Heart right ventricle (tissue), 16 donors: ENCODE measurements at places on chromosomes 13 and 19. TPM values are rescaled to one million over a fixed set of nuclear protein-coding genes. Genes with fewer than 3 reads are reported as not detected.

DNA sequence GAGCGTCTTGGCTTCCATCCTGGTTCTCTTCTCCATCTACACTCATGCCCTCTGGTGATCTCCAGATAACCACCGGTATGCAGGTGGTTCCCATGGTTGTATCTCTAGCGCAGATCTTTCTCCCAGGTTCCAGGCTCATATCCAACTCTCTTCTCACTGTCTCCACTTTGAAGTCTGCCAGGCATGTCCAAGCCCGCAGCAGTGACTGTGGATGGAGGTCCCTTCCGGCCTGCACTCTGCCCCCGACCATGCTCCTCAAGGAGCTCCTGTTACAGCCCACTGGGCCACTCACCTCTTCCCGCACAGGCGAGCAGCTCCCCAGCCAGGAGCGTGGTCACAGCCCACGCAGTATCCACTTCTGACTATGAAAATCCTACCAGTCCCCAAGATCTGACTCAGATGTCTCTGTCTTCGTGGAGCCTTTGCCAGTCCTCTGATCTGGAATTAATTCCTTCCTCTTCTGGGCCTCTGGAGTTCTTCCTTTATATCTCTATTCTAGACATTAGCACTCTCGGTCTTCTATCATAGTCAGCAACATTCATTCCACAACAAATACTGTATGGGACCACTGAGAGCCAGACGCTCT is 100.2 kb downstream of the TEX26 start:
- no peak for DNase-seq
- no peaks in the 10 kb centered on the region for H3K4me1 ChIP-seq
- H3K4me3 ChIP-seq, result no peak overlapping the region
- no peaks in the 10 kb centered on the region for H3K27me3 ChIP-seq

DNA sequence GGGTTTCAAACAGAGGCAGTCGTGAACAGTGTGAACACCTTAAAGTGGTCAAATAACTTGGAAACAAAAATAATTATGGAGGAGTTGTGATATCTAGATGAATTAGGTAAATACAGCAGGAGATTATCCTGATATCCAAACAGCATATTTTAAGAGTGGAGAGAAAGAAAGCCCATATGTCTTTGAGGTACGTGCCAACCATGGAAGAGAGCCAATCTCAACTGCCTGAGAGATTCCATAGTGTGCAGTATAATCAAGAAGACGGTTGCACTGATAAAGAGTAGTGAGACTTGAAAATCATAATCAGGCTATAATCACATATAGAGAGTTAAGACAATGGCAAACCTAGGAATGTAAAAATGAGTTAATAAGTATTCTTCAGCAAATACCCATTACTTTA is 472.8 kb upstream of the SLITRK5 start:
- H3K4me3 ChIP-seq, result no peak overlapping the region
- H3K27me3 ChIP-seq, result no peaks in the 10 kb centered on the region
- H3K4me1 ChIP-seq, result no peaks in the 10 kb centered on the region
- H3K36me3 ChIP-seq, result no peaks in the 10 kb centered on the region
- no peak for DNase-seq

GRCh38 chr19:46571495-46571894 is 29.6 kb upstream of the CALM3 start:
- no peaks in the 10 kb centered on the region for H3K4me1 ChIP-seq
- no peak overlapping the region for H3K27ac ChIP-seq
- H3K36me3 ChIP-seq, result no peaks in the 10 kb centered on the region
- H3K4me3 ChIP-seq, result no peak overlapping the region

- H3K27me3 ChIP-seq, result peaks cover 85% of the 10 kb centered on the region
- no peaks in the 10 kb centered on the region for H3K36me3 ChIP-seq
- H3K4me1 ChIP-seq, result no peaks in the 10 kb centered on the region
- no peak overlapping the region for H3K27ac ChIP-seq
- DNase-seq, result no peak
Measured at GRCh38 chr13:112112534-112113276, 45.8 kb downstream of the SOX1 start.

GRCh38 chr13:62483774-62484173 is 1068.1 kb upstream of the PCDH20 start:
- H3K27ac ChIP-seq, result no peak overlapping the region
- DNase-seq, result no peak
- H3K36me3 ChIP-seq, result no peaks in the 10 kb centered on the region
- no peaks in the 10 kb centered on the region for H3K4me1 ChIP-seq

DNA sequence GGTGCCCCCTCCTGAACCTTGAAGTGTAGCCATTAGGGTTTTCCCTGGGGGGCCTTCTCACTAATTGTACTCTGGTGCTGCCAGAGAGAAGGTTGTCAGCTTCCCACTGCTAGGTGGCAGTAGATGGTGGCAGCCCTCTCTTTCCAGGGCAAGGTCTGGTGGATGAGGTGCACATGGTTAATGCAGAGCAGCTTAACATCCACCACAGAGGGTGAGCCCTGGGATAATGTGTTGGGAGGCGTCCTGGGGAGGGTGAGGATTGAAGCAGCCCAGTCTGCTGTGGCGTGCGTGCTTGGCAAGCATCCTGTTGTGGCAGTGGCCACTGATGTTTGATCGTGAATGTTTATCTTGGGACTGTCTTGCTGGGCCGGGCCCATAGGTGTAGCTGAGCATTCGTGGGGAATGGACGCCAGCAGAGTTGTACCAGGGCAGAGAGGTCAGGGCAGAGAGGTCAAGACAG is 5.8 kb downstream of the EGLN2 start:
- DNase-seq, result no peak
- H3K27ac ChIP-seq, result peak overlapping the region; percentile 94
- H3K36me3 ChIP-seq, result peaks cover 53% of the 10 kb centered on the region
- no peak overlapping the region for H3K4me3 ChIP-seq
- no peaks in the 10 kb centered on the region for H3K27me3 ChIP-seq

Gene IGFL3
- polyA plus RNA-seq, result not detected

Gene SPACA4
- not detected for polyA plus RNA-seq

DNA sequence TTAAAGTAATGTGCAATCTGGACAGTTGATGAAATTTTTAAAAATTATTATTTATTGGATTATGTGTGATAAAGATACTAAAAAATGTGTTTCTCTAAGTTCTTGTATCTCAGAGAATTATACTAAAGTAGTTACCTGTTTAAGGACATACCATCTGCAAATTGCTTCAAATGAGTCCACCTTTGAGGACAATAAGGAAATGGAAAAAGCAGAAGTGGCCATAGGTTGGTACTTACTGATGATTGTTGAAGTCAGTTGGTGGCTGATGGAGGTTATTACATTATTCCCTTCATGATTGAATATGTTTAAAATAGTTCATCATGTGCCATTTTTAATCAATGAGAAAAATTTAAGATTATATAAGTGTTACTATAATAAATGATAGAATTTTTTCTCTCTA is 367.0 kb downstream of the MYO16 start:
- H3K36me3 ChIP-seq, result no peaks in the 10 kb centered on the region
- H3K4me3 ChIP-seq, result no peak overlapping the region
- no peaks in the 10 kb centered on the region for H3K4me1 ChIP-seq
- DNase-seq, result no peak
- no peaks in the 10 kb centered on the region for H3K27me3 ChIP-seq
- no peak overlapping the region for H3K27ac ChIP-seq

Gene ZFP28
- polyA plus RNA-seq, result 4.1 TPM

Gene C19orf81
- polyA plus RNA-seq, result 1.8 TPM

DNA sequence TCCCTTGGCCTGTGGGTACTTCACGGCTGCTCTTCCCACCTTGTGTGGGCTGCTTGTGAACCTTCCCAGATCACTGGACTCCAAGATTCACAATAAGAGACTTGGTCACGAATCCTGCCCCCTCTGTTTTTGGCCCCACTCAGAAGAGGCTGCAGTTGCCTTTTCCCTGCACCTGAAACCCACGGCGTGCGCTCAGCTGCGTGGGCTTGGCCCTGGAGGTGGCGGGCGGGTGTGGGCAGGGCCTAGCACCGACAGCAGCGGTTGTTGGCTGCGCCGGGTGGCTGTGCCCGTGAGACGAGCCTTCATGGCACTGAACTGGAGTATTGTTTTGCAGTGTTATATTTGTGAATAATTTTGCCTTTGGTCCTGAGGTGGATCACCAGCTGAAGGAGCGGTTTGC is 33.8 kb downstream of the PLEKHJ1 start:
- H3K4me1 ChIP-seq, result no peaks in the 10 kb centered on the region
- no peak for DNase-seq
- H3K27me3 ChIP-seq, result no peaks in the 10 kb centered on the region

Gene FOXA3
- polyA plus RNA-seq, result not detected

GRCh38 chr13:72726726-72727416 is 558 bp downstream of the MZT1 start:
- peak overlapping the region; percentile 79 for H3K4me3 ChIP-seq
- H3K27me3 ChIP-seq, result no peaks in the 10 kb centered on the region
- peaks cover 27% of the 10 kb centered on the region for H3K4me1 ChIP-seq
- peaks cover 3% of the 10 kb centered on the region for H3K36me3 ChIP-seq
- peak; percentile 21 for DNase-seq

GRCh38 chr13:83151308-83151660 is 731.0 kb downstream of the SLITRK1 start:
- H3K27me3 ChIP-seq, result no peaks in the 10 kb centered on the region
- no peaks in the 10 kb centered on the region for H3K4me1 ChIP-seq
- no peaks in the 10 kb centered on the region for H3K36me3 ChIP-seq
- H3K4me3 ChIP-seq, result no peak overlapping the region

- DNase-seq, result peak; percentile 57
- no peaks in the 10 kb centered on the region for H3K27me3 ChIP-seq
- peak overlapping the region; percentile 24 for H3K4me3 ChIP-seq
- peaks cover 100% of the 10 kb centered on the region for H3K4me1 ChIP-seq
- H3K36me3 ChIP-seq, result no peaks in the 10 kb centered on the region
Measured at GRCh38 chr19:13056052-13056660, 46.5 kb downstream of the LYL1 start.

Gene SLAIN1
- 3.7 TPM for polyA plus RNA-seq

DNA sequence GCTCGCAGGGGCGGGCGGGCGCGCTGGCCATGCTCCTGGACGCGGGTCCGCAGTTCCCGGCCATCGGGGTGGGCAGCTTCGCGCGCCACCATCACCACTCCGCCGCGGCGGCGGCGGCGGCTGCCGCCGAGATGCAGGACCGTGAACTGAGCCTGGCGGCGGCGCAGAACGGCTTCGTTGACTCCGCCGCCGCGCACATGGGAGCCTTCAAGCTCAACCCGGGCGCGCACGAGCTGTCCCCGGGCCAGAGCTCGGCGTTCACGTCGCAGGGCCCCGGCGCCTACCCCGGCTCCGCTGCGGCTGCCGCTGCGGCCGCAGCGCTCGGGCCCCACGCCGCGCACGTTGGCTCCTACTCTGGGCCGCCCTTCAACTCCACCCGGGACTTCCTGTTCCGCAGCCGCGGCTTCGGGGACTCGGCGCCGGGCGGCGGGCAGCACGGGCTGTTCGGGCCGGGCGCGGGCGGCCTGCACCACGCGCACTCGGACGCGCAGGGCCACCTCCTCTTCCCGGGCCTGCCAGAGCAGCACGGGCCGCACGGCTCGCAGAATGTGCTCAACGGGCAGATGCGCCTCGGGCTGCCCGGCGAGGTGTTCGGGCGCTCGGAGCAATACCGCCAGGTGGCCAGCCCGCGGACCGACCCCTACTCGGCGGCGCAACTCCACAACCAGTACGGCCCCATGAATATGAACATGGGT is 599 bp downstream of the ZIC2 start:
- H3K36me3 ChIP-seq, result no peaks in the 10 kb centered on the region
- no peak for DNase-seq

Gene FUT3
- not detected for polyA plus RNA-seq

DNA sequence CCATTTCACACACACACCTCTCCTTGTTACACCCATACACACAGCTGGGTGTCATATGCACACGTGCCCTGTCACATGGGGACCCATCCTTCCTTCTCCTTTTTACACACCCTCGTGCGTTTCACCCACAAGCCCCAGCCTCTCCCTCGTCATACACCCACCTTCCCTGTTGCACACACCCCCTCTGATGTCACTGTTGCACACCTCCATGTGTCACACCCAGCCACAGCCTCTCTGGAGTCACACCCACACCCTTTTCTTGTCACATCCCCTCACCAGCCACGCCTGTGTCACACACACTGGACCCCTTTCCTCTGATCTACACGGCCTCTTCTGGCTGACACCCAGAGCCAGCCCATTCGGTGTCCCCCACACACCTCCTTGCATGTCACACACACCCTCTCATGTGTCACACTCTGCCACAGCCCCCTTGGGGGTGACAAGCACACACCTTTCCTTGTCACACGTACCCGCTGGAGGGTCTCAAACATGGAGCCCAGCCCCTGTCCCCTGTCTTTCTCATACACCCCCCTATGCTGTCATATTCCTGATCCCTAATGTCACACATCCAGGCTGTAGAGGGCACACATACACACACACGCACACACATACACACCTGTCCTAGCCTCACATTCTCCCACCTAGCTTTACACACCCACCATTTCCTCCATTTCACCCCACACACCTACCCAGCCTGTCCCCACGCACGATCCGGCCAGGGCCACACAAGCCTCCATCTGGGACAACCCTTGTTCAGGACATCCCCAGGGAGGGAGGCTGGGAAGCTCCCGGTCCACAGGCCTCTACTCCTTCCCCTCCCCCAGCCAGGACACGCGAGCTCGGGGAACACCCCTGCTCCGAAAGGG is 1.4 kb downstream of the NOVA2 start:
- peak overlapping the region; percentile 62 for H3K27ac ChIP-seq
- peak overlapping the region; percentile 63 for H3K4me3 ChIP-seq
- peak; percentile 45 for DNase-seq
- no peaks in the 10 kb centered on the region for H3K27me3 ChIP-seq
- H3K4me1 ChIP-seq, result no peaks in the 10 kb centered on the region
- H3K36me3 ChIP-seq, result no peaks in the 10 kb centered on the region

DNA sequence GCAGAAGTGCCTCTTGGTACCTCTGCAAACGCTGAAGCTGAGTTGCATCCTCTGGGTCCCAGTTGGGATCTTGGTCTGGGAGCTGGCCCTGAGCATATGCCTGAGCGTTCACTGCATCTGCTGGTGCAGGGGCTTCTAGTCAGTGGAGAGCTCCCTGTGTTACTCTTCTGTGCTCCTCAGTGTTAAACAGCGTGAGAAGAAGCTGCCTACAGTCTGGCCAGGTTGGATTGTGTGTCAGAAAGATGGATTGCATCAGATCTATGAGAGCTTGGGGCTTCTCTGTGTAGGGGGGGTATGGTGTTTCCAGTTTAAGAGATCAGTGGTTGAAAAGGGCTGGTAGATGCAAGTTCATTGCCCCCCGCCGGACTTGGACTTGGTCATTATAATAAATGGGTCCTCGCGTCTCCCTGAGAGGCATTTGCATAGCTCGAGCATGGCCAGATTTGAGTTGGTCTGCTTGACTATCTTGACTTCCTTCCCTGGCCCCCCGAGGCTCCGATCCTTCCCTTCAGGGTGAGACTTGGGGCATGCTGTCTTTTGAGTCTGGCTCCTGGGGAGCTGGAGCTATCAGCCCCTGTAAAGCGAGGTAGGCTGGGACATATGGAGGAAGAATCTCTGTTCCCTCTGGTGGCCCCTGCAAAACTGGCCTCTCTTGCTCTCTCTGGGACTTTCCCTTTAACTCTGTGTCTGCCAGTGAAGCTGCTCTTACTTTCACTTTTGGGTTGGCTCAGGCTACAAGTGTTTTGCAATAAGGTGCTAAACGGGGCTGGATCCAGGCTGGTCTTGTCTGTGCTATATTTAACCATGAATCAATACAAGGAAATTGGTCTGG is 52.9 kb downstream of the OR10H4 start:
- DNase-seq, result no peak
- H3K4me3 ChIP-seq, result peak overlapping the region; percentile 26
- H3K27me3 ChIP-seq, result no peaks in the 10 kb centered on the region
- no peaks in the 10 kb centered on the region for H3K36me3 ChIP-seq
- H3K27ac ChIP-seq, result no peak overlapping the region

- peaks cover 18% of the 10 kb centered on the region for H3K27me3 ChIP-seq
- no peaks in the 10 kb centered on the region for H3K4me1 ChIP-seq
- H3K36me3 ChIP-seq, result no peaks in the 10 kb centered on the region
- DNase-seq, result no peak
- H3K4me3 ChIP-seq, result no peak overlapping the region
- H3K27ac ChIP-seq, result no peak overlapping the region
Measured at GRCh38 chr19:35350591-35350990, 2.9 kb downstream of the FFAR1 start.

Gene VSIG10L
- polyA plus RNA-seq, result 1.6 TPM
